ENCODE measurements at places on chromosomes 7 and 10.

DNA sequence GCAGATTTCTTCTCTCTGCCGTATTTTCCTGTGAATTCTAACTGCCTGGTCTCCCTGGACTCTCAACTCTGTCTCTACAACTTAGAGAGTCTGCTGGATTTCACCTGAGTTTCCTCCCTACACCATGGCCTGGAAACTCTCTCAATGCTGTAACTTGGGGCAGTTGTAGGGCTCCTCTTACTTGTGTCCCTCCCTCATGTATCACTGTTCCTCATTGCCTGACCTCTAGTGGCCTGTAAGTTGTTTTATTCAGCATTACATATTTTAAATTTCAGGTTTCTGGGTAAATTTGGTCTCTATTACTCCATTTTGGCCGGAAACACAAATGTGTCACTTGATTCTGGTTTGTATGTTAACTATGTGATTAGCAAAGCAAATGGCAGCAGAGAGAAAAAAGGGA lies 70.9 kb downstream of the DYNC1I1 start:
- DNase-seq: no peak

DNA sequence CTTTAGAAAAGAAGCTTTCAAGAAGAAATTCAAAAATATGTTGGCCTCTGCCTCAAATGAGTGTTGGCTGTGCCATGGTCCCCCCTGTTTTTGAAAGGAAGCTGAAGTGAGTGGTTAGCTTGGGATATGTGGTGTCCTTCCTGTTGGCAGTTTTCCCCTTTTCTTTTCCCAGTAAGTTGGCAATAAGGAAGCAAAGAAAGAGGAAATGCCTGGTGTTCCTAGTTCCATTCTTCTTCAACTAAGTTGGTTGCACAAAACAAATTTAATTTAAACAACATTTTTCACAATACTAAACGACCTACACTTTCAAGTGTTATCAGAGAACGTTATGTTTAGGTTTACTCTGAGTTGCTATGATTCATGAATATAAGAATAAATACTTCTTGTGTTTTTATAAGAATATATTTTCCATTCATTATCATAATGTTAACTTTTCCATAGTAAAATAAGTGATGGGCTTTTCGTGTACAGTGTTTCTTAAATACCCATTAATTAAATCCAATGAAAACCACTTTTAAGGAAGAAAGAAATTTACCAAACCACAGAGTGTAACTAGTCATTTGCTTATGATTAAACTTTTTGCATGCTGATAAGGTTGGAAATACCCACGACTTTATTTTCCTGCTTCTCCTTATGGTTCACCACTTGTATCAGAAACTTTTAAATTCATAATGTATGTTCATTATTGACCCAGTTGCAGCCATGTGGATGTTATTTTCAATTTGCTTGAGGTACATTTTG lies 7.7 kb downstream of the HDAC9 start:
- DNase-seq: no peak

DNA sequence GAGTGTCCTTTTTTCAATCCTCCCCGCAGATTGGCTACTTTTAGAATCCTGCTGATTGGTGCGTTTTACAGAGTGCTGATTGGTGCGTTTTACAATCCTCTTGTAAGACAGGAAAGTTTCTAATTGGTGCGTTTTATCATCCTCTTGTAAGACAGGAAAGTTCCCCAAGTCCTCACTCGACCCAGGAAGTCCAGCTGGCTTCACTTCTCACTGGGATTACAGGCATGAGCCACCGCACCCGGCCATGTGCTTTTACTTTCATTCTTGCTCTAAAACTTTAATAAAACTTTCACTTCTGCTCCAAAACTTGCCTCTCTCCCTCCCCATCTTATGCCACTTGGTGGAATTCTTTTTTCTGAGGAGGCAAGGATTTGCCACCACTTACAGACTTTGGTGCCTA lies 17.0 kb upstream of the WAPL start:
- DNase-seq: no peak

DNA sequence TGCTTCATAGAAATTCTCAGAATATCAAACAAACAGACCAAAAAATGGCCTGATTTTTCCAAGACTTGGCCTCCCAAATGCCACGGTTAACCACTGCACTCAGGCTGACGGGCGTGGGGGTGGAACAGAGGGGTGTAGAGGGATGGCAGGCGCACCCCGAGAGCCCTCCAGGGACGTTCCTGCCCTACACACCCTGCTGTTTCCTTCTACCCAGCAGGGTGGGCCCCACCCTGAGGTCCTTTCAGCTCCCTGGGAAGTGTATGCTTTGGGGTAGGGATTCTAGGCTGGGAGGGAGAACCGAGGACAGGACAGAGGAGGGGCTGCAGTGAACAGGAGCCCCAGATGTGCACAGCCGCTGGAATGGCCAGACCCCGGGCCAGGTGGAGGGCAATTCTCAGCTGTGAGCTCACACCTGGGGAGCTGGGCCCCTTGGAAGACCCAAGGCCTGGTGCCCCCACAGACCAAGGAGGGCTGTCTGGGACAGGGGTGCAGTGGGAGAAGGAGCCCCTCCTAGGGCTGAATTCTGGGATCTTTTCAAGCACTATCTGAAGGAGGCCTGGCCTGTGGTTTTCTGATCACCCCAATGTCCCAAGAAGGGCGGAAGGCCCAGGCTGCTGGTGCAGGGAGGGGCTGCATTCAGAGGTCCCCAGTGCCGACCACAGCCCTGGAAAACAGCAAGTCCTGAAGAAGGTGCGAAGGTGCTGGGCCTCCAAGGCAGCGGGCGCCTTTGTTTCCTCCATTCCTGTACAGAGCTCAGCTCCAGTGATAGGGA lies 32.9 kb upstream of the INPP5A start:
- DNase-seq: no peak

GRCh38 chr10:125761961-125762360 lies 13.7 kb downstream of the MMP21 start:
- no peak for DNase-seq

GRCh38 chr10:5684971-5685763 lies 529 bp downstream of the TASOR2 start:
- DNase-seq: peak; percentile 45

GRCh38 chr7:139842401-139843210 lies 13.5 kb downstream of the TBXAS1 start:
- no peak for DNase-seq

- DNase-seq: no peak
These were observed 782.1 kb upstream of the LRRN3 start for GRCh38 chr7:110308791-110309190.

DNA sequence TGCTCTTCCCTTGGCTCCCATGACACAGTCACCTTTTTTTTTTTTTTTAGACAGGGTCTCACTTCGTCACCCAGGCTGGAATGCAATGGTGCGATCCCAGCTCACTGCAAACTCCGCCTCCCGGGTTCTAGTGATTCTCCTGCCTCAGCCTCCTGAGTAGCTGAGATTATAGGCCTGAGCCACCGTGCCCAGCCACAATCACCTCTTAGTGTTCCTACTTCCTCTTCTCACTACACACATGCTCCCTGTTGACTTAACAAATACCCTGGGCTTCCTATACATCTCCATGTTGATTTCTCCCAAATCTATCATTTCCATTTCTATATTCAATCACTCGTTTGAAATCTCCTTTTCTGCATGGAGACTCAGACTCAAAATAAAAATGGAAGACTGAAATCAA lies 91.7 kb downstream of the CUBN start:
- DNase-seq: no peak

- DNase-seq: no peak
These were observed 62.6 kb downstream of the ARMC3 start for GRCh38 chr10:22990443-22990842.

GRCh38 chr10:85642082-85642420 lies 724.5 kb downstream of the GRID1 start:
- DNase-seq: no peak

GRCh38 chr7:127391591-127392181 lies 822 bp downstream of the ZNF800 start:
- DNase-seq: peak; percentile 45

DNA sequence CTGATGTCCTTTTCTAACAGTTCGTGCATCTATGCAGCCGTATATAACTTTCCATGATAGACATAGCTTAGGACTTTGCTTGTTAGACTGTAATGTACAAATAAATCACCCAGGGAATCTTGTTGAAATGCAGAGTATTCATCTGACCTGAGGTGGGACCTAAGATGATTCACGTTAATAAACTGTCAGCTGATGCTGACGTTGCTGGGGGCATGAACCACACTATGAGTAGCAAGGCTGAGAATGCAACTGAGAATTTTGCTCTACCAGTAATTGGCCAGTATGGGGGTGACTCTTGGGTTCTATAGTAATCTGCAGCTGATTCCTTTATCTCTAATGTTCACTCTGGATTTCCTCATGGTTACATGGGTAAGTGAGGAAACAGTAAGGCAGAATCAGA lies 130.1 kb upstream of the MALRD1 start:
- no peak for DNase-seq

GRCh38 chr10:111765216-111765615 lies 418.3 kb downstream of the GPAM start:
- no peak for DNase-seq
